Activated CD8-positive, alpha-beta T cell treated with anti-CD3 and anti-CD28 coated beads, Interleukin-2, amount 10 ng/mL, durations not matched to agents 7 days and 5 days (primary cell): ENCODE measurements at places on chromosomes 12 and 14. TPM values are rescaled to one million over a fixed set of nuclear protein-coding genes. Genes with fewer than 3 reads are reported as not detected.

DNA sequence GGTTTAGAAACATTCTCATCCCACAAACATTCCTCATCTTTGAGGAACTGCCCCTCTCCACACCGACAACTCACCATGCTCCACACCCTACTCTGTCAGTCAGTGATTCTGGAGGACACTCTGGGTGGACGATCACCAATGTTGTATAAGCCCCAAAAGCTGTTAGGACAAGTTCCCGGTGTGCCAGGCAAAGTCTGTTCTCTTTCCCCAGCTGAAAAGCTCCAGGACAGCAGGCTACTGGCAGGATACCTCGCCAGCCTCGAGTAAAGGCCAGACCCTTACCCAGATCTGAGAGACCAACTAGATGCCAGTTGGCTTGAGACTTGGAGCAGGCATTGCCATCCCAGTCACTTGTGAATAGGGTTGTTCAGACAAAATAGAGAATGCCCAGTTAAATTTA lies 12.0 kb downstream of the KRT5 start:
- H3K27me3 ChIP-seq = peaks cover 46% of the 10 kb centered on the region
- H3K4me1 ChIP-seq = no peaks in the 10 kb centered on the region
- no peak for DNase-seq
- no peak overlapping the region for H3K4me3 ChIP-seq
- no peaks in the 10 kb centered on the region for H3K36me3 ChIP-seq

- no peak overlapping the region for H3K27ac ChIP-seq
- H3K36me3 ChIP-seq = no peaks in the 10 kb centered on the region
- no peak for DNase-seq
- no peak overlapping the region for H3K4me3 ChIP-seq
Measured at GRCh38 chr12:13124656-13125505, 21.4 kb upstream of the GSG1 start.

DNA sequence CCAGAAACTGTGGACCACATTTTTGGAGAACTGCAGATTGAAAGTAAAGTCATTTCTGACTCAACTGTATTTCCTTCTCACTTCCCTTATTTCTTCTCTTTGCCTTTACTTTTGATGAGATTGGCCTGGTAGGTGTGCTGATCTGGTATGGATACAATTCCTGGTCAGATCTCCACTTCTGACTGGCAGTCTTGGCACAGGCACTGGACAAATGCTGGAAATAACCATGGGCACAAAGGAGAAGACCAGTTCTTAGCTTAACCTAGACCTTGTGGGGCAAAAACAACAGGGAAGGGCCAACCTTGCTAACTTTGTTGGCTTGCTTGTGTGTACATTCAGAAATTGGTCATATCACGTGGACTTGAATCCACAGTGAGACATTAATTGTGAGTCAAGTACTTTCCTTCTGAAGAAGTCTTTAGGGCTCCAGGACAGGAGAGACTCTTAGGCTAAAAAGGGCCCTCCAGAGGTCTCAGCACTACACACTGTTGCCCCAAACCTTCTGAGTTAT lies 75.0 kb downstream of the DIP2B start:
- peaks cover 7% of the 10 kb centered on the region for H3K4me1 ChIP-seq
- H3K27ac ChIP-seq = no peak overlapping the region
- no peak overlapping the region for H3K4me3 ChIP-seq

- H3K27ac ChIP-seq = no peak overlapping the region
- no peak overlapping the region for H3K4me3 ChIP-seq
- no peaks in the 10 kb centered on the region for H3K4me1 ChIP-seq
- no peaks in the 10 kb centered on the region for H3K36me3 ChIP-seq
Measured at GRCh38 chr14:104547998-104548700, 31.4 kb upstream of the C14orf180 start.

DNA sequence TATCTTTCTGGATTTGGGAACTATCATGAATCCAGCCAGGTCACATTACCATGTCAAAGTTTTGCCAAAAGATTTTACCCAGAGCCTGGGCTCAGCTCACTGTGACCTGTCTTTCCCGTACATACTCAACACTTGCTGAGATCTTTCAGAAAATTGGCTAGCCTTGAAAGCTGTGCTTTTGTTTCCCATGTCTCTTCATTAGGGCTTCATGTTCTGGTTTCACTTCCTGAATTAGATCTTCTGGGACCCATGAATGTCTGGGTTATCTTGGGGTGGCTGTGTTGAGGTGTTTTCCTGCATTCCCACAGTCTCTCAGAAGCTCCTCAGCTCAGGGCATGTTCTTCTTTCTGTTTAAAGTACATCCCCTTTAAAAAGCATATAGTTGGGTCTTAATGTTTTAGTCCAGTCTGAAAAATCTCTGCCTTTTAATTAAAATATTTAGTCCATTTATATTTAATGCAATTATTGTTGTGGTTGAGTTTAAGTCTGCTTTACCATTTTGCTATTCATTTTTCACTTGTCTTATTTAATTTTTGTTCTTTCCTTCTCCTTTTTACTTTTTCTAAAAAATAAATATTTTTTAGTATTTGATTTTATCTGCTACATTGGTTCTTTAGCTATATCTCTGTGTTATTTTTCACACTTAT lies 242.7 kb downstream of the VRK1 start:
- peaks cover 16% of the 10 kb centered on the region for H3K27me3 ChIP-seq
- no peaks in the 10 kb centered on the region for H3K4me1 ChIP-seq
- H3K27ac ChIP-seq = no peak overlapping the region
- no peak overlapping the region for H3K4me3 ChIP-seq
- no peak for DNase-seq
- H3K36me3 ChIP-seq = no peaks in the 10 kb centered on the region

DNA sequence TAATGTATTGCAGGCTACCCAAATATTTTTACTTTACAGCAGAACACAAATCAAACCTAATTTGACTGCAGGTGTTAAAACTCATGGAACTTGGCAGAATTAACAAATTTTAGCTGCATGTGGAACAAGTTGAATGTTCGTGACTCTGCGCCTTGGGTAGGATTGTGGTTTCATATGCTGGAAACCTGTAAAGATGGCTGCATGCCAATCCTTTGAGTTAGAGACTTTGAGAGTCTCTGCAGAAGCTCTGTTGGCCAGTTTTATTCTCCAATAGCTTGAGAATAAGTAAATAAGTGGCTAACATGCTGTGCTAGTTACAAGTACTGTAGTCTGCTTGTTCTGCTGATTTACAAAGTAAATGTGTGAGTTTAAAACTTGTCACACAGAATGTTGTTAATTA lies 77.8 kb downstream of the PDE6H start:
- no peaks in the 10 kb centered on the region for H3K36me3 ChIP-seq
- H3K4me3 ChIP-seq = no peak overlapping the region
- H3K4me1 ChIP-seq = peaks cover 12% of the 10 kb centered on the region
- H3K27me3 ChIP-seq = peaks cover 10% of the 10 kb centered on the region
- H3K27ac ChIP-seq = peak overlapping the region; percentile 1
- DNase-seq = peak; percentile 34

GRCh38 chr12:45191239-45191638 lies 24.7 kb upstream of the ANO6 start:
- H3K4me3 ChIP-seq = no peak overlapping the region
- no peak for DNase-seq
- H3K36me3 ChIP-seq = no peaks in the 10 kb centered on the region
- no peak overlapping the region for H3K27ac ChIP-seq
- H3K4me1 ChIP-seq = peaks cover 13% of the 10 kb centered on the region
- no peaks in the 10 kb centered on the region for H3K27me3 ChIP-seq

- DNase-seq = no peak
- H3K4me3 ChIP-seq = no peak overlapping the region
- H3K4me1 ChIP-seq = peaks cover 19% of the 10 kb centered on the region
- H3K36me3 ChIP-seq = peaks cover 38% of the 10 kb centered on the region
Measured at GRCh38 chr14:52430474-52430873, 116.4 kb downstream of the PTGER2 start.

DNA sequence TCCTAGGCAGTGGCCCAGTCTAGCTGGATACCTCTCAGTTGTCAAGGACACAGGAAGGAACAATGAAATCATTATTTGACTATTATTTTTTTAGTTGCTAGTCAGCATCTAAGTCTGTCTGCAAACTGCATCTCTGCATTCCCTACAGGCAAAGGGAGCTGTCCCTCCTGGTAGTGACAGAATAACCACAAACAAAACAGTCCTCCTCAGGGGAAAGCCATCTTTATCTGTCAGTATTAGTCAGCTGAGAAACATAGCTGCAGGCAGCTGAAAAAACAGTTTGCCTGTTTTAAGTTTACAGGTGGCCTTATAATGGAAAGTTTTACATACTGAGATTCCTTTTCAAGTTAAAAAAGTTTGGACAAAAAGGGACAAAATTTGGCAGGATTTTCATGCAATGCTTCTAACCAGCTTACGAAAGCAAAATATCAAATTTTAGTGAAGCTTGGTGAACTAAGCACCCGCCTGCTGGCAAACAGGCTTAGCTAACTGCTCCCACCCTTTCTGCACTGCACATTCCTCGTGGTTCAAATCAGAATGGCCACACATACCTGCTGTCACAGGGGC lies 29.5 kb downstream of the SLC25A21 start:
- no peak for DNase-seq
- H3K27me3 ChIP-seq = no peaks in the 10 kb centered on the region
- H3K27ac ChIP-seq = no peak overlapping the region
- no peaks in the 10 kb centered on the region for H3K4me1 ChIP-seq

DNA sequence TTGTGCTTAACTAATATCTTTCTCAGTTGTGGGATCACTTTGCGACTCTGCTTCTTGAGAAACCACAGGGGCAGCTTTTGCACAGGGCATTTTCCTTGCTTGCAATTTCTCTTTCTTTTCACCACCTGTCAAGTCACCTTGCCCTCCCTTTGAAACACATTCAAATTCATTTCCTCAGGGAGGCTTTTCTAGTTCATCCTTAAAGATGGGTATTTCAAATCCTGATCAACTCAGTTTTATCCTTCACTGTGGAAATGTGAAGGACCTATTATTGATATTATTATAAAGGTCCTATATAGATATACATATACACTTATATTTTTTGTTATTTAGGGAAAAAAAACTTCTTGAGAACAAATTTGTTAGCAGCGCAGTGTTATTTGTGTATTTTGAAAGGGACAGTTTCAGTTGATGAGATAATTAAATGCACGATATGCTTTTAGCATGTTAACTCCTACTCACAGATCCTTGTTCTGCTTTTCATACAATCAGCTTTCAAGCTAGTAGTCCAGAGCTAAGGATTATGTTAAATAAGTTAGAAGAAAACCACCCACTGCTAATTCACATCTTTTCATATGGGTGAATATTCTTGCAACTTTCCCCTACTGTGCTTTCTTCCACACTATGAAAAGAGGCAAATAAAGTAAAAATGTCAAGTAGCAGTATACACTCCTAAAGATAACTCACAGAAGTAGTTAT lies 501.4 kb upstream of the RGS6 start:
- H3K4me1 ChIP-seq = peaks cover 8% of the 10 kb centered on the region
- H3K27me3 ChIP-seq = no peaks in the 10 kb centered on the region
- DNase-seq = no peak
- H3K27ac ChIP-seq = no peak overlapping the region
- peaks cover 34% of the 10 kb centered on the region for H3K36me3 ChIP-seq

DNA sequence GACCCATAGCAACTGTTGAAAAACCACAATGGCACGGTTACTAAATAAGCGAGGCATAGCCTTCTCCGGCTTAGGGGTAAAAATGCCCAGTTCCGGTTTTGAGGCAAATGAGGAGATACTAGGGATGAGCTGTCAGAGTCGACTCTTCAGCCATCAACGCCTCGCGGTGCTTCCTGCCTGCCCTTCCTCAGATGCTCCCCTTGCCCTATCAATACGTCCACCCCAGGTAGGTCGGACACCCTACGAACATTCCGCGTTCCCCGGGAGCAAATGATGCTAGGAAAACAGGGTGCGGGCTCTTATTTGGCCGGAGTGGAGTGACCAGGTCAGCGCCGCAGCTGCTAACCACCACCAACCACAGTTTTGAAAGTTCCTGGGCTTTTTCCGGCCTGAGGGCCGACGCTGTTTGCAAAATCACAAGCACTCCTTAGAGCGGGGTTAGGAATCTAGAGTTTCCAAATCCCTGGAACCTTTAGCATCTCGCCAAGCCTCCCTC lies 1.2 kb downstream of the SRSF9 start:
- H3K27me3 ChIP-seq = no peaks in the 10 kb centered on the region
- peak overlapping the region; percentile 87 for H3K27ac ChIP-seq
- DNase-seq = peak; percentile 45
- peak overlapping the region; percentile 96 for H3K4me3 ChIP-seq
- peaks cover 43% of the 10 kb centered on the region for H3K36me3 ChIP-seq

DNA sequence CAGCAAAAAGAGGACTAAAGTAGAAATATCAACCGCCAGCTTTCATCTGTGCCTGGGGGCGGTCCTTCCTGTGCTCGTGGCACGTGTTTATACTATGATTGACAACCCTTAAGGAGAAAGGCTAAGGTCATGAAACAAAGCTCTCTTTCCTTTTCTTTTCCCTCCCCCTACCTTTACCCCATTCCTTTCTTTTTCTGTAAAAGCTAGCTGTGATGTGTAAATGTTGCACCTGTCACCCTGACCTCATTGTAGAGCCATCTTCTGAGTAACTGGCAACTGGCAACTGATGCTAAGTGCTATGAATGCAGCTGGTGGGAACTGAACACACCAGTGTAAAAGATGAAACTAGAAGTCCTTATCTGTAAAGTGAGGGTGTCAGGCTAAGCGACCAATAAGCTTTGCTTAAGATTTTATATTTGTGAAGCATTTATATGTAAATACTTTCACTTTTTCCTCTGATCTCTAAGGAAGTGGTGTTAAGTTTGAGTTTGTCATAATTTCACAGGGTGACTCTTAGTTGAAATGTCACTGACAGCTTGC lies 102.8 kb upstream of the BCAT1 start:
- peaks cover 20% of the 10 kb centered on the region for H3K36me3 ChIP-seq
- H3K4me3 ChIP-seq = peak overlapping the region; percentile 98
- no peaks in the 10 kb centered on the region for H3K27me3 ChIP-seq

GRCh38 chr14:74333909-74334308 lies 14.4 kb upstream of the VRTN start:
- H3K36me3 ChIP-seq = no peaks in the 10 kb centered on the region
- peaks cover 3% of the 10 kb centered on the region for H3K27me3 ChIP-seq
- H3K4me1 ChIP-seq = no peaks in the 10 kb centered on the region
- no peak overlapping the region for H3K27ac ChIP-seq
- no peak overlapping the region for H3K4me3 ChIP-seq
- DNase-seq = no peak

- peaks cover 43% of the 10 kb centered on the region for H3K4me1 ChIP-seq
- H3K4me3 ChIP-seq = no peak overlapping the region
- H3K36me3 ChIP-seq = peaks cover 69% of the 10 kb centered on the region
- H3K27ac ChIP-seq = peak overlapping the region; percentile 45
- DNase-seq = no peak
Measured at GRCh38 chr12:112018571-112019237, 5.5 kb downstream of the ERP29 start.

LRRC43 gene
- total RNA-seq = not detected

PRPH gene
- total RNA-seq = not detected

TSPAN19 gene
- not detected for total RNA-seq

EPYC gene
- not detected for total RNA-seq

GZMB gene
- total RNA-seq = 368 TPM

NPAS3 gene
- not detected for total RNA-seq

ACVR1B gene
- total RNA-seq = 8.8 TPM
